ENCODE measurements at places on chromosomes 4 and X.

- DNase-seq: no peak
Measured at GRCh38 chr4:139524062-139524631, 31.9 kb downstream of the SETD7 start.

- no peak for DNase-seq
Measured at GRCh38 chr4:180769791-180770190, 1473.4 kb upstream of the TENM3 start.

DNA sequence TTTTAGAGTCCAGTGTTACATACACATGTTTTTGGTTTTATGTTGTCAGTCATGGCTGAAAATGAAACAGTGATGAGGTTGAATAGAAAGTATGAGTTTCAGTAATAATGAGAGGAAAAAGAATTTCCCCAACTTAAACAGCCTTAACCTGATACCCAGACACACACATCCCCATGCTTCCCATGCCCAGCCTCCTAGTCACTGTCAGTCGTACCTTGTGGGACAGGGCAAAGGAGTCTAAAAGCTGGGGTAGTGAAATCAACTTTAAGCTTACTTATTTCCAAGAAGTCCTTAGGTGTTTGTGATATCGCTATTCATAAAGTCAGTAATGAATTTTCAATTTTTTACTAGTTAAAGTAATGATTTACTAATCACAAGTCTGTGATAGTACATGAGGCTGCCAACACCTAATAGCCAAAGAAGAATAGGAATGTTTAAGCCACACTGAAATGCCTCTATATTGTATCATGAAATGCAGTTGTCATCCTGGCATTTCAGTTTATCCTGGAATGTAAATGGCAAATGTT, 24.3 kb upstream of the GPR34 start:
- no peak for DNase-seq

DNA sequence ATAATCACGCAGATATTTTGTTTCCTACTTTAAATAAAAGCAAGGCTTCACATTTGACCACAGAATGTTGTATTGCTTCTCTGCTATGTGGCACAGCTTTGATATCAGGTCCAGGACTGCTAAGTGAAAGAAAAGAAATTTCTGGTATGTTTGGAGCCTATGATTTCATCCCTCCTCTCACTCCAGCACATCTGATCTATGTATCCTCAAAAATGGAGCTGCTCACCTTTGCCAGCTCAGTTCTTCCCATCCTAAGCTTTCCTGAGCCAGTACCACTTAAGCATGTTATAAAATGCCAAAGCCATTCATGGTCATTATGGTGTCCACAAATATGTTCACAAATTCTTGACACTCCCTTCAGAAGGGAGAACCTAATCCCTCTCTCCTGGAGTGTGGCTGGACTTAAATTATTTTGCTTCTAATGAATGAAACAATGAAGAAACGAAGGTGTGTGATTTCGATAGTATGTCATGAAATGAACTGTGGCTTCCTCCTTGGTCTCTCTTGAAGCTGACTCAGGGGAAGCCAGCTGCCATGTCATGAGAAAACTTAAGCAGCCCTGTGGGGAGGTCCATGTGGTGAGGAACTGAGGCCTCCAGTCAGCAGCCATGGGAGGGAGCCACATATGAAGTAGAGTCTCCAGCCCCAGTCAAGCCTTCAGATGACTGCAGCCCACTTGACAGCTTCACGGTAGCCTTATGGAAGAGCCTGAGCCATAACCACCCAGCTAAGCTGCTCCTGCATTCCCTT, 207.7 kb downstream of the MGST2 start:
- no peak for DNase-seq

- no peak for DNase-seq
Measured at GRCh38 chrX:21373001-21373400, 1.2 kb upstream of the CNKSR2 start.

DNA sequence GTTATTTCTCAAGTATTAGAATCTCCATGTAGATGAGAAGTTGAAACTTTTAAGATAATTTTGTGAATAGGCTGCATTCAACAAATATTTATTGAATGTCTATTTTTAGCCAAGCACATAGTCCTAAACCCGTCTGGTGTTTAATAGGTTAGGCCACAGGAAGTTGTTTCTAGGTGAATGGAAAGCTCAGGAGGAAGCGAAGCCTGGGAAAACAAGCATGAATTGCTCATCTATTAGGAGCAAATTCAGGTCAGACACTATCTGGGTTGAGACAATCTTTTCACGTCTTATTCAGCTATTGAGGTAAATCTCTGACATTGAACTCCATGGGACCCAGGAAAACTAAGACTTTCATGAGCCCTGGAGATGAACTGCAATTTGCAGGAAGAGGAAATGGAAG, 43.1 kb upstream of the FREM3 start:
- DNase-seq: no peak

DNA sequence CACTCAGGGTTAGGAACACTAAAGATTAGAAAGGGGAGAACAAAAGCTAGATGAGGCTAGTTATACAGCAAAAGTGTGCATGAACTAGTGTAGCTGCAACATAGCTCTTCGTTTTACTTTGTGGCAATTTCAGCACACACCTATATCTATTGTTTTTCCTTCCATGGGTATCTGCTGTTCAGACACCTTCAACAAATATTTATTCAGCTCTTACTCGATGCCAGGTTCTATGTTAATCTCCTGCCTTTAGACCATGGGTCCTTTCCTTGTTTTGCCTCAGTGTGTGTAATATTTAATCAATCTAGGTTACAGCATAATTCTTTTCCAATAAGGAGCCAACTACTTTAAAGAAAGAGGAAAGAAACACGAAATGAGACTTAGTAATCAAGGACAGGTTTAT, 10.4 kb upstream of the FAM9A start:
- DNase-seq: no peak

DNA sequence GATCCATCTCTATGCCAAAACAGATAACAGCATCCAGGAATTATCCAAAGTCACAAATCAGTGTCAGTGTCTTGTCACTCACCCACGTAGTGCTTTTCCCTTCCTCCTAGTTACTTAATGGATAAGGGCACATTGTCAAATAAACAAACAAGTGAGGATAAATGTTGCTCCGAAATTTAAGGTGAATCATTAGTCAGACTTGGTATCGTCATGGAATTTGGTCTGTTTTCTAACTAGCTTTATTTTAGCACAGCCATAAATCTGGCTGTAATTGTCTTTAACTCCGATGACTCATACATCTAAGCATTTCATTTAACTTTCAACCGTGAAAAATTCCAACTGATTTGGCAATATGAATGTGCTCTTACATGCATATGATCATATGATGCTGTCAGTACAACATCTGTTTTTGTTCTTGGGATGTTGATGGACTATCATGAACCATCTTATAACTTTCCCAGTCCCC, 83.3 kb downstream of the SNCA start:
- DNase-seq: no peak

DNA sequence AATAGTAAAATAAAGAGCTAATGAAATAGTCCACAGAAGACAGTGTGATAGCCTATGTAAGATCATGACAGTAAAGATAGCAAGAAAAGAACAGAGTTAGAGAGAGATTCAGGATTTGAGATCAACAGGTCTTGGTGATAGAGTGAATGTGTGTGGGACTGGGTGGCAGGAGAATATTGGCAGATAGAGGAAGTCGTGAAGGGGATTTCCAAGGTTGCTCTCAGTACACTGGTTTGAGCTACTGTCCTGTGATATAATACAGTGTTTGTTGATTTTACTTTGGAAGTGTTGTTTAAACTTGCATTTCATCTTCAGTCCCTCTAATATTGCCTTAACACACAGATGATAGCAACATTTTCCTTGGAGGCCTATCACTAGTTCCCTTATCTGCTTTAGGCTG, 44.1 kb downstream of the DTHD1 start:
- DNase-seq: no peak

DNA sequence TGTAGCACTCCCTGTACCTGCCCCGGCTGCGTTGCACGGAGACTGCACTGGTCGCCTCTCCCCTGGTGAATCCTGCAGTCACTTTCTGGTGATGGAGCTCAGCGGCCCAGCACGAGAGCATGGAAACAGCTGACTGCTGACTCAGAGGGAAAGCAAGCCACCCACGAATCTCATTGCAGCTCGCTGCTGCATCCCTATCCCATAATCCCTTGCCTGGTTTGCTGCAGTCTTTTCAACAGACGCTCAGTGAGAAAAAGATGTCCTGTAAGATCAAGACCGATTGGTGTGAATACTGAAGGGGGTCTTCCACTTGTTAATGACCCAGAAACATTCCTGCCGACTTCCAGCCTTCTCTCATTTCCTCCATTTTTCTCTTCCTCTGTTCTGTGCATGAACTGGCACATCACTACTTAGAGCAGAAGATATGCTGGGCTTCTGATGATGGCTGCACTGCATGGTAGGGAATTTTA, 52.9 kb downstream of the TRIM2 start:
- DNase-seq: no peak

DNA sequence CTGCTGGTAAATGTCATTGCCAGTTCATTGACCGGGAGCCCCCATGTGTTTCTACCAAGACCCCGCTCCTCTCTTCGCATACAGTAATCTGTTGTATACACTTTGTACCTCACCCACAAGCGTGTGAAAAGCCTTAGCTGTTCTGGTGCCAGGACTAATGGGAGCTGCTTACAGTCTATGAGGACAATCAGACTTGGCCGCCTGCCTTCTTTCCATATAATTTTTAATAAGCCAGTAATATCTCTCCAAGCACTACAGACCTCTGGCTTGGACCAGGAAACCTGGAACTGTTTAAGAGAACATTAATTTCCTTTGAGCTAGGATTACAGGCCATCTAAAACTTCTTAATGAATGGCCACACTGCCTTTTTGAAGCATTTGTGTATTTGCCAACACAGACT, 149.7 kb upstream of the MSX1 start:
- DNase-seq: no peak

- peak; percentile 22 for DNase-seq
Measured at GRCh38 chr4:78483811-78484210, 67.8 kb upstream of the ANXA3 start.

GRCh38 chr4:92253550-92253949, 50.2 kb upstream of the GRID2 start:
- no peak for DNase-seq

GRCh38 chr4:21090094-21090666, 389.9 kb downstream of the PACRGL start:
- DNase-seq: no peak

- no peak for DNase-seq
Measured at GRCh38 chr4:44670506-44671199, 7.6 kb upstream of the GUF1 start.
